ENCODE measurements at places on chromosomes 16 and 17.

DNA sequence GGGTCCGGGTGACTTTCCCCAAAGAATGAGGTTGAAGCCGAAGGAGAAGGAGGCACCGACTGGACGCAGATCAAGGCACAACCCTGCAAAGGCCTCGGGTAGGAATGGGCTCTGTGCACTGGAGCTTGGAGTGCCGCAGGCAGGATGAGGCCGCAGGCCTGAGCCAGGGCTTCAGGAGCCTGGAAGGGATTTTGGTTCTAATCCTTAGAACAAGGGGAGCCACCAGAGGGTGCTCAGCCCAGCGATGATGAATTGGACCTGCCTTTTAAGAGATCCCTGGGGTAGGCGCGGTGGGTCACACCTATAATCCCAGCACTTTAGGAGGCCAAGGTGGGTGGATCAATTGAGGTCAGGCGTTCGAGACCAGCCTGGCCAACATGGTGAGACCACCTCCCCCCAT is 8.1 kb downstream of the CIBAR2 start:
- DNase-seq = no peak

GRCh38 chr16:49854796-49855203 is 1.1 kb downstream of the ZNF423 start:
- DNase-seq = no peak

- no peak for DNase-seq
Measured at GRCh38 chr16:57389087-57389468, 15.5 kb upstream of the CCL17 start.

DNA sequence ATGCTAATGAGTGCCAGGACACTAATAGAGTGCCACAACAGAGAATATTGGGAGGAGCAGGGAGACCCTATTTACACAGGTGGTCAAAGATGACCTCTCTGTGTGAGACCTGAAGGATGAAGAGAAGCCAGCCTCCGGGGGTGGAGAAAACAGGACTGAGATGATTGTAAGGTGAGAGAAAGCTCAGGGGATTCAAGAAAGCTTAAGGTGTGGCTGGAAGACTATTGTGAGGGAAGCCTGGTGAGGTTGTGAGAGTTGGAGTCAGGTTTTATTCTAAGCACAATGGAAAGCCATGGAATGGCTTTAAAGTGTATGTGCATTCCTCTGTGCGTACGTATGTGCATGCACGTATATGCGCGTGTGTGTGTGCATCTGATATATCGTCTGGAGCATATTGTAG is 10.4 kb upstream of the MARCHF10 start:
- DNase-seq = no peak

Measured in stimulated activated CD4-positive, alpha-beta T cell treated with anti-CD3 and anti-CD28 coated beads, TNF-alpha, amount 100 ng/mL, for 4 hours (primary cell).